ENCODE measurements at places on chromosomes 5 and 9.

DNA sequence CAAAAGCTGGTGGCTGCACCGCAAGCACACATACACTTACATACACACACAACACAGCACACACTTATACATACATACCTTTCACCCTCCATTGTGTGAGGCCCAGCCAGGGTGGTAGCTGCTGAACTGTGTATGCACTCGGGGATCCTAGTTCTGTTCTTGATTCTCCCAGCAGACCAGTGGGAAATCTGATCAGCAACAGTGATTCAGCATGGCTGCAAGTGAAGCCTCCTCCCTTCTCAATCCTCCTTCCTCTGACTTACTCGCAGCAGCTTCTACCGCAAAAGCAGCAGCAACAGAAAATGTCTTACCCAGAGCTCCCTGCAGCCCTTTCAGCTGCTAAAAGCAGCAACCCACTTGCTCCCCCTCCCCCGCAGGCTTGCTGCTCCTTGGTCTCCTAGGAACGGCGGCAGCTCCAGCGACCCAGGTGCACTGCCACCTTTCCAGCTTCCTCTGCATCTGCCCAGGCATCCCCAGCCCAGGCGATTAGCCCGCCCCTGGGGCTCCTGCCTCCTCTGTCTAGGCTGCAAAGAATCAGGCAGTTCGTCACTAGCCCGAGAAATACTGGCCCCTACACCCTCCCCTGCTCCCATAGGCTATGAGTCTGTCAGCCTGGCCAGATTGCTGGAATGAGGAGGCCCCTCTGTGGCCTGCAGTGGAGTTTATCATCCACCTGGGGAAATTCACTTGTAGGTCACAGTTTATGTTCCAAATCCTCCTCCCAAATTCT, at the start of gene KLHL3:
Gene KLHL3 (minus strand): TSS at position 535 of the 730 bp plus-strand sequence. CDS start 443 bp downstream, at position 92.
- H3K27me3 ChIP-seq: peaks cover 3% of the 10 kb centered on the region
- H3K4me1 ChIP-seq: peaks cover 56% of the 10 kb centered on the region
- H3K4me3 ChIP-seq: no peak within 1 kb of the TSS
- H3K36me3 ChIP-seq: peaks cover 22% of the 10 kb centered on the region
- peak; percentile 67 for DNase-seq

- H3K27me3 ChIP-seq: no peaks in the 10 kb centered on the region
- H3K36me3 ChIP-seq: peaks cover 17% of the 10 kb centered on the region
- no peak for DNase-seq
- H3K4me3 ChIP-seq: no peak overlapping the region
- H3K27ac ChIP-seq: no peak overlapping the region
Measured at GRCh38 chr5:172207511-172207910, 13.5 kb downstream of the EFCAB9 start.

DNA sequence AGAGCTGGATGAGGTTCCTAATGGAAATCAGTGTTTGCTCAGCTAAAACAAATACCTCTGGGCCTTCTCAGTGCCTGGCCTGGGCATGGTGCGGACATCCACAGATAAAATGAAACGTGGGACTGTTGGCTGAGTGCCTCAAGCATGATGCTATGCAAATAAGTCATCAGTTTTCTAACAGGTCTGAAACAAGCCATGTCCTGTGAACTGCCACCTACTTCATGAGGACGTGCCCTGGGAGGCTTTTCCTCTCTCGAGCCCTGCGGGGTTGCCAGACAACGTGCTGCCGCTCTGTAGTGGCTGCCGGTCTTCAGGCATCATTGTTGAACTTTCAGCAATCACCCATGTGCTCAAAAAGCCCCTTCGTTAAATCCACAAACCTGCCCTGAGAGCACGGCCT, 240.4 kb upstream of the IRX2 start:
- no peak overlapping the region for H3K27ac ChIP-seq
- no peaks in the 10 kb centered on the region for H3K4me1 ChIP-seq
- H3K4me3 ChIP-seq: no peak overlapping the region
- DNase-seq: no peak
- H3K36me3 ChIP-seq: no peaks in the 10 kb centered on the region

DNA sequence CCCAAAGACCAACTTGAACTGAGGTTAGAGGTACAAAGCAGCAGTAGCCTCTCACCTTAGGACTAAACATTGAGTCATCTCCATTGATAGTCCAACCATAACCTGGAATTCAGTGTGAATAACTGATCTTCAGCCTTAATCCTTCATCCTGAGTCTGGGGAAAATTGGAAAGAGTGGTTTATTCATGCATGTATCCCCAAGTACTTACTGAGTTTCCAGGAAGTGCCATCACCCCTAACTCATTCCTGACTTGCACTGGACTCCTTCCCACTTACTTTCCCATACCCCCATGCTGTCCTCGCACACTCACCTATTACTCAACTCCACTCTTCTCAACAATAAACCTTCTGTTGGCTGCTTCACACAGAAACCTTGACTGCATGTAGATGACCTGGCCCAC, 161.4 kb upstream of the ZNF462 start:
- no peaks in the 10 kb centered on the region for H3K27me3 ChIP-seq
- H3K4me3 ChIP-seq: no peak overlapping the region
- H3K4me1 ChIP-seq: no peaks in the 10 kb centered on the region
- H3K27ac ChIP-seq: no peak overlapping the region
- no peak for DNase-seq
- H3K36me3 ChIP-seq: no peaks in the 10 kb centered on the region

Measured in activated naive CD4-positive, alpha-beta T cell treated with anti-CD3 and anti-CD28 coated beads, Interleukin-2, amount 10 ng/mL, durations not matched to agents 7 days and 5 days (primary cell).